Esophagus squamous epithelium (tissue), 5 donors: ENCODE measurements at places on chromosomes 16 and 17.
A peak's percentile ranks its signal among the peaks of the same experiment; 100 is the strongest.

GRCh38 chr16:89534252-89534756 lies 26.1 kb downstream of the SPG7 start:
- DNase-seq = peak; percentile 19

DNA sequence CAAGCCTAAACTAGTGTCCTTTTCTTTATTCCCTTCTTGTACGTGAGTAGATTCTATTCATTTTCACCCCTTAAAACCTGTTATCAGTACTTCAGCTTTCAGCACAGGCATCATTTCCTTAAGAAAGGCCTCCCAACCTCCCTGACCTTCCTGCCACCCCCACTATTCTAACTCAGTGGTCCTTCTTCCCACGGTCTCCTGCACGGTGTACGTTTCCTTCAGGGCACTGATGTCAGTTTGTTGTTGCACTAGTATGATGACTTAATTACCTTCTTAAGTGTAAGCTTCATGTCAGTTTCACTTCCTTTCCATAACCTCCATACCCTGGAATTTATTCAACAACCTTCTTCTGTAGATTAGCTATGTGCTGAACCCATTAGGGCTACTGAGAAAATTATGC lies 484.2 kb downstream of the HS3ST4 start:
- DNase-seq = no peak

DNA sequence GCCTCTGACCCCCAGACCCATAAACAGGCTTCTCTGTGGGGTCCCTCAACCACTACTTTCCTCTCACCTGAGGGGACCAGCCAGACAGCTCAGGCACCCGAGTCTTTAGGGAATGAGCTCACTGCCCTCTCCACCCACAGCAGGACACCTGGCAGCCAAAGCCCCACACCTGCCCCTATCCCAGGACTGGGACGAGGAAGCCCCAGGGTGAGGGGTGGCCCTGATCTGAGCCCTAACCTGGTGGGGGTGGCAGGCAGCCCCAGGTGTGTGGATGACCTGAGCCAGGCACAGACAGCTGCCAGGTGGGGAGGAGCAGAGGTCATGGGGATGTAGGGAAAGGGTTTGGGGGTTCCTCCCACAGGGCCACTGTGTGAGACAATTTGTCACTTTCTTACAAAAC lies 1.7 kb upstream of the TEX19 start:
- DNase-seq = no peak

DNA sequence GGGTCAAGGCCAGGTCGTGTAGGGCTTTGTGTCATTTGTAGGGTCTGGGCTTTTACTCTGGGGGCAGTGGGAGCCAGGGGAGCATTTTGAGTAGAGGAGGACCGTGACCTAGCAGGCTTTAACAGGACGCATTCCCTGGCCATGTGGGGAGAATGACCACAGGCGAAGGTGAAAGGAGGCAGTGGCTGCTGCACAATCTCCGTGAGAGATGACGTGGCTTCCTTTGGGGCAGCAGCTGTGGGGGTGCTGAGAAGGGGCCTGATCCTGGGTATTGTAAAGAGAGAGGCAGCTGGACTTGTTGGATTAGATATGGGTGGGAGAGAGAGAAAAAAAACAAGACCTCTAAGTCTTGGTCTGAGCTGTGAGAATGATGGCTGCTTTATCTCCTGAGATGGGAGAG lies 46.0 kb downstream of the KATNIP start:
- no peak for DNase-seq

- DNase-seq = no peak
Measured at GRCh38 chr16:68676113-68676860, 31.2 kb downstream of the CDH3 start.

DNA sequence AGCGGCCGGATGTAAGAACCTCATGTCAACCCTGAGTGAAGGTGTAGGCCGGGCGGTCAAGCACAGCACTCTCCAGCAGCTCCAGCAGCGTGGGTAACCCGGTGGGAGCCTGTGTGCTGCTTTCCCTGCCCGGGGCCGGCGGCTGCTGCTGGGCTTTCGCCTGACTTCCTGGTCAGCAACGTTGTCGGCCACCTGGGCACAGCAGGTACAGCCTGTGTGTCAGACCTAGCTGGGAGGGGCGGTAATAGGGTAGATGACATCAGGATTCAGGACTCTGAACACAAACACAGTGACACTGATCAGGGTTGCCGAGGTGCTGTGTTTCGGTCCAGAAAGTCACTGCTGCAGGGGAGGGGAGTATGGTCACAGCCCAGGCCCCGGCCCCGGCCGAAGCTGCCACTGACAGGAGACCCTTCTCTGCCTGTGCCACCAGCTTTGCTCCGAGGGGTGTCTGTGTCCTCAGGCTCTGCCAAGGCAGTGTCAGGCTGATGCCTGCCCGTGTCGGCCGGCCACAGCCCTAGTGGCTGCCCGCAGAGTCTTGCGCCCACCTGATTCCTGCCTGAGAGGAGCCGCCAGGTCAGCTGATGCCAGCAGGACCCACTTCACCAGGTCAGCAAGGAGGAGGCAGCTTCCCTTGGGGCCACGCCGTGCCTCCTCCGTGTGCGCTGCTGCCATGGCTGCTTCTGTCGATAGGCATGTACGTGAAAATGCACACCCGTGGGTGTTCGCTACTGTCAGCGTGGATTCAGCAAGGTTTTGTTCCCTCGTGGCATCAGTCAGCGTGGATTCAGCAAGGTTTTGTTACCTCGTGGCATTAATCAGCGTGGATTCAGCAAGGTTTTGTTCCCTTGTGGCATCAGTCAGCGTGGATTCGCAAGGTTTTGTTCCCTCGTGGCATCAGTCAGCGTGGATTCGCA lies 9.2 kb downstream of the RAB40C start:
- DNase-seq = no peak

- no peak for DNase-seq
Measured at GRCh38 chr17:78347453-78347852, 12.4 kb downstream of the SOCS3 start.

DNA sequence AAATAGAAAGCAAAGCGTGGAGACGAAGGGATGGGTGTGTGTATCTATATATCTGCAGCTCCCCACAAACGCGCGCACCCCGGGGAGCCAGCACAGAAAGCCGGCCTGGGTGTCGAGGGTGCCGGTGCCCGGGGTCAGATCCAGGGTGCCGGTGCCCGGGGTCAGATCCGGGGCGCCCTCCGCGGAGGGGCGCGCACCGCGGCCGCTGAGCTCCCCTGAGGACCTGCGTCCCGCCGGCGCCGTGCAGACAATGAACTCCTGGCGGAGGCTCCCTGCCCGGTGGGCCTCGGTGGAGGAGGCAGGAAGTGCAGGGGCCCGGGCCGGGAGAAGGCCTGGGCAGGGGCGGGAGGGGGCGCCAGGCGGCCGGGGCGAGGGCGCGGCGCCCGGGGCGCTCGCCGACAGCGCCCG lies 1.1 kb downstream of the ZNF423 start:
- DNase-seq = no peak

- no peak for DNase-seq
Measured at GRCh38 chr16:59330019-59330670, 596.0 kb upstream of the GOT2 start.

DNA sequence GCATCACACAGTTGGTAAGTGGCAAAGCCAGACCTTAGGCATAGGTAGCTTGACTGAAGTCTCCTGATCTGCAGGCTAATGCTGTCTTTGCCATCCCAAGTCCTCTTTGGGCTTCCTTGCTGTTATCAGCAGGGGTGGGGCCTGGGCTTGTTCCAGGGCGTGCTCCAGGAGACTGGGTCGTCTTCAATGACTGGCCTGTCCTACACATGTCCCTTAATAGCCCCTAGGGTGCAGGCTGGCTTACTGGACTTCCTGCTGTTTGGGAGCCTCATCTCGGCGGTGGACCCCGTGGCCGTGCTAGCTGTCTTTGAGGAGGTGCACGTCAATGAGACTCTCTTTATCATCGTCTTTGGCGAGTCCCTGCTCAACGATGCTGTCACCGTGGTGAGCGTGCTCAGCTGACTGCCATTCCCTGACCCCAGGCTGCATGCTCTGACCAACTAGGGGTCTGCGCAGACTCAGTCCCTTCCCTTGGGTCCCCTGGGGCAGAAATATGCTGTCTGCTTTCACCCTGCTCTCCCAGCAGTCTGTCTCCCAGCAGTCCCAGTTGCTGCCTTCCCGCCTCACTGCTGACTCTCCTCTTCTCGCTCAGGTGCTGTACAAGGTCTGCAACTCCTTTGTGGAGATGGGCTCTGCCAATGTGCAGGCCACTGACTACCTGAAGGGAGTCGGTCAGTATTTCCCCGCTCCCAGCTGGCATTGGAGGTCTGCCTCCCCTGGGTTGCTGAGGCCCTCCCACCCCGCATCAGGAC lies 6.2 kb downstream of the SLC9A5 start:
- DNase-seq = no peak

DNA sequence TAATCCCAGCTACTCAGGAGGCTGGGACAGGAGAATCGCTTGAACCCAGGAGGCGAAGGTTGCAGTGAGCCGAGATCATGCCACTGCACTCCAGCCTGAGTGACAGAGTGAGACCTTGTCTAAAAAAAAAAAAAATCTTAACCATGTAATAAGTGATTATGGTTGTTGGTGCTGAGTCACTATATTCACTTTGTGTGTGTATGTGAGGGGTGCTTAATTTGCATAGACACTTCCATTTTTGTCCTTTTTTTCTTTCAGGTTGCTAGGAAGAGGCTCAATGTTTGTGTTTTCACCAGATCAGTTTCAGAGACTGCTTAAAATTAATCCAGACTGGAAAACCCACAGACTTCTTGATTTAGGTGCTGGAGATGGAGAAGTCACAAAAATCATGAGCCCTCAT lies 18.2 kb downstream of the METTL9 start:
- no peak for DNase-seq

- DNase-seq = no peak
Measured at GRCh38 chr16:11967195-11967911, 2.3 kb downstream of the TNFRSF17 start.

- DNase-seq = no peak
Measured at GRCh38 chr16:27784351-27785306, 234.7 kb downstream of the KATNIP start.

GRCh38 chr17:29045734-29046472 lies 3.0 kb downstream of the PIPOX start:
- DNase-seq = no peak

- no peak for DNase-seq
Measured at GRCh38 chr16:57955572-57956188, 15.2 kb downstream of the CNGB1 start.

GRCh38 chr16:88725609-88726407 lies 19.5 kb downstream of the CTU2 start:
- no peak for DNase-seq

GRCh38 chr17:79923974-79924638 lies 84.9 kb upstream of the CBX4 start:
- no peak for DNase-seq

DNA sequence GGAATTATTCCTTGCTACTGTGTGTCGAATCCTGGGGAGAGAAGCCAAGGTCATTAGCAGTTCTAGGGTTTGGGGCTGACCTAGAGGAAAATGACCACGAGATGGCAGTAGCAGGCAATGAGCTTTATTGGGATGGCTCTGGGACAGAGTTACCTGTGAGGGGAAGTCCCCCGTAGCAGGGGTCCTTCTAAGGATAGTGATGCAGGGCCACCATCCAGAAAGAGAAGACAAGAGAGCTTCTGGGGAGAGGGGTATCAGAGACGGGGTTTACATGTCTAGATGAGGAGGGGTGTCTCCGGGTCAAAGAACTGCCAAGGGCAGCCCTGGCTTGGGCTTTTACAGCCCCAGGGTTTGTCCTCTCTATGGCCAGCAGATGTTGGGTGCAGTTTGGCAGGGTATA lies 6.4 kb upstream of the GGT6 start:
- no peak for DNase-seq

- DNase-seq = no peak
Measured at GRCh38 chr16:81524382-81524781, 79.8 kb downstream of the CMIP start.

DNA sequence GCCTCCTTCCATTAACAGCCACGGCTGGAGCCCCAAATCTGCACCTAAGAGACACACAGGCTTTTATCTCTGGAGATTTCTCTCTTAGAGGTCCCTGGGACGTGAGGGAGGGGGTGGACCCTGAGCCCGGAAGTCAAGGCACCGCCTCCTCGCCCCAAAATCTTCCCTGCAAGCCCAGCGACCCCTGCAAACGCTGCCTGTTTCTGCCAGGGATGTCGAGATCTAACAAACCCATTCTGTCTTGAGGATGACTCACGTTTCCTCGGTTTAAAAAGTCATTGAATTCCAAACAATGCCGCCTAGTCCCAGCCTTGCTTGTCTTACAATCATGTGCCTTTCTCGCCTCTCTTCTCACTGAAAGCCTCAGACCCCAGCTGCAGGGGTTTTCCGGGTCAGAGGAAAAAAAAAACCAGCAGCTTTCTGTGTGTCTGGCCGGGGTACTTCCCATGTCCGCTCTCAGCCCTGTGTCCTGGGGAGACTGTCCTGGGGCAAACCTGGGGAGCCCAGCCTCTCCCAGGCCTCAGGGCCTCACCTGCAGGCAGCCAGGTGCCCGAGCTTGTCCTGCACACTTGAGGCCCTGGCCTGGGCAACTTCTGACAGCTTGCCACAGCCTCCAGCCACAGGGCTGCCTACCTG lies 15.4 kb downstream of the ARL2BP start:
- no peak for DNase-seq

DNA sequence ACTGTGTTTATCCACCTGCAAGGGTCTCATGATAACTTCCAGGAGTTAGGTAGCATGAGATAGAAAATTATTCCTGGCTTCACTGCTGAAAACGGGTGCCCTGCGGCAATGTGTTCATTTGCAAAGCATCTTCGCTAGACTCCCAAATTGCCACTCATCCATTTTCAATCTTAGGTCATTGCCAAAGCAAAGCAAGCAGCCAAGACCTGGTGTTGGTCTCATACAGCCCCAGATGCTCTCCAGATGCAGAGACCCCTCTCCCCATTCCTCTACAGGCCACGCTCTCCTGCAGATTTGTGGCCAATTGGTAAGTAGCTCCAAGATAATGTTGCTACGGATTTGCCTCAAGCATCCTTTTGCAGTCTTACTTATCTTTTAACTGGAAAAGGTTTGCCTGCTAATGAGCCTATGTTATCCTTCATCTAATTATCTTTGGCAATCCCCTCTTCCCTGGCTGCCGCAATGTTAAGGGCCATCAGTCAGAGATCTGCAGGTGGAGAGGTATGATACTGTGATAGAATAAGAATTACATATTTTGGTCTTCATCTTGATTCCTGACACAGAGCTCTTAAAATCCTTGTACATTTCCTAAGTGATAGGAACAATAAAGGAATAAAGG lies 222.0 kb downstream of the SLC39A11 start:
- no peak for DNase-seq

DNA sequence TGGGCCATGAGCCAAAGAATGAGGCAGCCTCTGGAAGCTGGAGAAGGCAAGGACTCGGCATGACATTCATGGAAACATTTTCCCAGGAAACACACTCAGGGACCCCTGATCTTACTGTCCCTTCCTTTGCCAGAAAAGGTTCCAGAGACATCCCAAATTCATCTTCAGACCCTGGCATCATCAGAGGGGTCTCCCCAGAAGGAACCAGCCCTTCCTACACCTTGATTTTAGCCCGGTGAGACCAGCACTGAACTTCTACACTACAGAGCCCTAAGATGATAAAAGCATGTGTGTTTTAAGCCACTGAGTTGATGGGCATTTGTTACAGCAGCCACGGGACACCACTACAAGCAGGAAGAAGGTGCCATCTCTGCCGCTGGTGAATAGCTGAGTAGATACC lies 262.3 kb downstream of the C16orf95 start:
- DNase-seq = no peak
